Skin of body (tissue), 3 donors: ENCODE measurements at places on chromosomes 3 and 15. TPM values are rescaled to one million over a fixed set of nuclear protein-coding genes. Genes with fewer than 3 reads are reported as not detected.

GRCh38 chr15:90015749-90016148 is 14.6 kb downstream of the ZNF710 start:
- no peak for DNase-seq

GRCh38 chr3:59496250-59496649 is 446.4 kb upstream of the CFAP20DC start:
- DNase-seq: no peak

- no peak for DNase-seq
Measured at GRCh38 chr3:48899273-48899672, 591 bp upstream of the SLC25A20 start.

- no peak for DNase-seq
Measured at GRCh38 chr15:70164156-70164900, 66.6 kb upstream of the TLE3 start.

Gene LSAMP
- total RNA-seq: 7.9 TPM

GRCh38 chr3:14389166-14389606 is 13.2 kb upstream of the SLC6A6 start:
- no peak for DNase-seq

GRCh38 chr15:70492240-70493177 is 270.8 kb downstream of the UACA start:
- no peak for DNase-seq

Gene GNAI2
- 102 TPM for total RNA-seq

Gene ACKR2
- total RNA-seq: 1.6 TPM

DNA sequence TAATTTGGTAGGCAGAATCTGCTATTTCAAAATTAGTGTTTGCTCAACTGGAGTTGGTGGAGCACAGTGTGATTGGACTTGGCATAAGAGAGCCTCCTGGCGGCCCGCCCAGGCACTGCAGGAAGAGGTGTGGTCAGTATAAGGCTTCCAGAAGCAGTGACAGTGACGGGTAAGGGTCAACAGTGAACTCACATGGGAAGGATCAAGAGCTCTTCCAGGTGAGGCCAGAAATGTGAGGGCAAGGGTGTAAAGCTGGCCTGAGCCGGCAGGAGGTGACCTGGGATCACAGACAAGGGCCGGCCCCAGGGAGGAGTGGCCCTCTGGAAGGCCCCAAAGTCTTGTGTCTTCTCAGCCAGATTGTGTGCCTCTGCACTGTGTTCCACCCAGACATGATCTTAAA is 93.2 kb upstream of the RNF7 start:
- no peak for DNase-seq

Gene GUCA1C
- not detected for total RNA-seq

GRCh38 chr3:102480139-102480538 is 45.3 kb downstream of the ZPLD1 start:
- DNase-seq: no peak

Gene PTPRG
- total RNA-seq: 40.0 TPM

DNA sequence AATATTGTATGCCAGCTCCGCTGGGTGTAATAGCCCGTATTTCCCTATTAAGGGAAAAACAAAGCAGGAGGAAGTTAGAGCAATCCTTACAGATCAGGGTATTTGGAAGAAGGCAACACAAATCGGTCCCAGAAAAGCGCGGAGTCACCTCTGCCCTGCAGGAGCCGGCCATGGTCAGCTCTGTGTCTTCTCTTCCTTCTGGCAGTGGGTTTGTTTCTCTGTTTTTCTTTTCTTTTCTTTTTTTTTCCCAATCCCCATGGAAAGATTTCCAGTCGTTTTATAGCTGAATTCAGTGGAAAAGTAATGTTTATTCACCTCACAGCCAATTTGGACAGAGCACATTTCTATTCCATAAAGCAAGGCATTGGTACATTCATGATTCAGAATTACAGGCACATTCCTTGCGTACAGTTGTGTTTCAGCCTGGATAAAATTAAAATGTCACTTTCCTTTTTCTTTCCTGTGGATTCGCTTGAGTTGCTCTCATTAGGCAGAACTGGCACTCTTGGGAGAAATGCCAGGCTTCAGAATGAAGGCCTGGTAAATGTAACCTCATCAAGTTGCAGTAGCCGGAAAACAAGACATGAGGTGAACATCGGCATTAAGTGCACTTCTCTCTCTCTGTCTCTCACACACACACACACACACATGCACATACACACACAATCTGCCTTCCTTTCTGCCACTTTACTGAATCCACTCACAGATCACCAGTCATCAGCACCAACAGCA is 204.5 kb upstream of the UBE2E1 start:
- DNase-seq: no peak

- no peak for DNase-seq
Measured at GRCh38 chr3:143433787-143434378, 314.3 kb downstream of the CHST2 start.

Gene SPATA12
- total RNA-seq: 0.10 TPM

Gene IQCF5
- total RNA-seq: not detected

DNA sequence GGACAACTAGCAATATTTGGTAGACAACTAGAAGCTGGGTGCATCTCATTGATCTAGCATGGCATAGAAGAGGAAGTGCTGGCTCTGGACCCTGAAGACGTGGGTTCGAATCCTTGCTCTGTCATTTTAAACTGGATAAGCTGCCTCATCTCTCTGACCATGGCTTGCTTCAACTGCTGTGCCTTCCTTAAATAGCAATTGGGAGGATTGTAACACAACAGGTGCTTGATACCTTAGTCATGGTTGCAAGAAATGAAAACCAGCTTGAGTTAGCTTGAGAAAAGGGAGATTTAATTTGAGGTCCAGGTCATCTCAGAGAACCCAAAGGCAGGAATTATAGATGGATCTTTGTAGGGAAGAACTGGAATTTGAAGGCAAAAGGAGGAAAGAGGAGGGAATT is 14.8 kb upstream of the RGMA start:
- DNase-seq: no peak
